A673 (cell line): ENCODE measurements at places on chromosomes 6 and 20. TPM values are rescaled to one million over a fixed set of nuclear protein-coding genes. Genes with fewer than 3 reads are reported as not detected.
A peak's percentile ranks its signal among the peaks of the same experiment; 100 is the strongest.

The PROKR2 gene
- total RNA-seq, result not detected in 2 replicates

The DNAH8 gene
- total RNA-seq, result not detected in 2 replicates

The SUN5 gene
- not detected in 2 replicates for total RNA-seq

The AVP gene
- not detected in 2 replicates for total RNA-seq

The NKAIN4 gene
- total RNA-seq, result not detected in 2 replicates

The RNF182 gene
- 20.7 and 20.8 TPM in 2 replicates for total RNA-seq

The PEX3 gene
- 15.5 and 19.0 TPM in 2 replicates for total RNA-seq

The GLP1R gene
- total RNA-seq, result not detected in 2 replicates

- no peak for DNase-seq
- H3K27ac ChIP-seq, result no peak overlapping the region
- no peaks in the 10 kb centered on the region for H3K4me1 ChIP-seq
- H3K4me3 ChIP-seq, result no peak overlapping the region
- H3K36me3 ChIP-seq, result no peaks in the 10 kb centered on the region
These were observed 11.1 kb downstream of the SAMD3 start for GRCh38 chr6:130211691-130212090.

DNA sequence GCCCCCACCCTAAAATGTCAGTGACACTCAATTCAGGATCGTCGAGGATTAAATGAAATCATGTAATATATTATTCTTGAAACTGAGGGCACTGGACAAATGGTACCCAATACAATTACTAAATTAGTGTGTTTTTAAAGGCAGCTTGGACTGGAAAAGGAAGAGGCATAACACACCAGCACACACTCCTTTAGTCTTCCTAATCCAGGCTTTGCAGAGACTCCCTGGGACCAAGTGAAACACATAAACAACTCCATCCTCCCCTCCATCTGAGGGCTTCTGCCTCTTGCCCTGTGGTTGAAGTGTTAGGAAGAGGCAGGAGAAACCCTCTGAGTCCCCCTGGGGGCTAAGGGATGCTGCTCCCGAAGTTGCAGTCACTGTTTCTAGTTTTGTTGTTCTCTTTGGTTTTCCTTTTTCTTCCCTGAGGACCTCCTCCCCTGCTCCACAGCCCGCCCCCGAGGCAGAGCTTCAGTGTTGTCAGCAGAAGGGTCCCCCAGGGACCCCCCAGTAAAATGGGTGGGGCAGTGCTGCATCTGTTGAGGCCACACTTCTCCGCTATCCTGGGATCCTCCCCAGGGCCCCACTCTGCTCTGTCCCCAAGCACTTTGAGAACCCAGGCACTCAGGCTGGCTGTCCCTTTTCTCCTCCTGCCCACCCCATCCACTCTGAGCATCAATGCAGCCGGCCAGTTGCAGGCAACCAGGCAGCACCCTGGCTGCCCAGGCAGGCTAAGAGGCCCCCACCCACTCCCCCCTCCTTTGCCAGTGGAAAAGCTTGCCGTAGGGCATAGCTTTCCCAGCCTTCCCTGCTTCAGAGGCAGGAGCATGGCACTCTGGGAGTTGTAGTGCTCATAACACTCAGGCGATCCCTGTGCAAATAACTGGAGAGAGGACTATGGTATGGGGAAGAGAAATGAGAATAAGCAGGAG, 5.9 kb downstream of the TMEM63B start:
- peak overlapping the region; percentile 9 for H3K4me3 ChIP-seq
- H3K27ac ChIP-seq, result peak overlapping the region; percentile 75
- no peaks in the 10 kb centered on the region for H3K27me3 ChIP-seq

DNA sequence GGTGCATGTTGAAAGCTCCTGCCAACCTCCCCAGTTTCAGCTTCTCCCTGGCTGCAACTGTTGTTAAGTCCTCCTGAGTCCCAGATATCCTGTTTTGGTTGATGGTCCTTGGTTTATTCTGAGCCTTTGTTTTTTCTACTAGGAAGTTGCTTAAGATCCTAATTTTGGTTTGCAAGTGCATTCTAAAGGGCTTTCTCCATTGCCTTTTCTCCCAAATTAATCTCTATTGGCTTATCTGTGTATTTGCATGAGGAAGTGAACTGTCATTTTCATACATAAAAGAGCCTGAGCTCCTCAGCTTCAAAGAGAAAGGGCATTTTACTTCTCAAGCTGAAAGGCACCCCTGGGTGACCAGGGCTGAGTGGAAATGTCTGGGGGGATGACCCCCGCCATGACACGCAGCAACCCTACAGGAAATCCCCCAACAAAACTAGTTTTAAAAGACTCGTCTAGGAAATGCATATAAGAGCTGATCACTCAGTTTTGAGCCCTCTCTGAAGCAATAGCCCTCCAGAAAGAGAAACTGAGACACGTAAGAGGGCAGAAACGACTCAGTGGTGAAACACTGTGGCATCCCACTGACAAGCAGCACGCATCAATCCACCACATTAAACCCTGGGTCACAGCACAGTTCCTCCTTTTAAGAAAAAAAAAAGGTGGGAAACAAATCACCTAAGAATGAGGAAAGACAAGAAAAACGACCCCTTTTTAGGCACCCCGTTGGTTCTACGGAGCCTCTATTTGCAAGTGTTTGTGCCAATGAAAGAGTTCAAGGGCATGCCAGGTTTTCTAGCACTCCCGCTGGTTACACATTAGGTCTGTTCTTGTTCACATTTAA, 140.9 kb downstream of the THBS2 start:
- no peak overlapping the region for H3K27ac ChIP-seq
- H3K4me3 ChIP-seq, result no peak overlapping the region
- H3K27me3 ChIP-seq, result no peaks in the 10 kb centered on the region
- H3K36me3 ChIP-seq, result no peaks in the 10 kb centered on the region

GRCh38 chr6:34412643-34413214, 13.1 kb downstream of the RPS10 start:
- H3K27ac ChIP-seq, result no peak overlapping the region
- DNase-seq, result no peak
- H3K36me3 ChIP-seq, result peaks cover 27% of the 10 kb centered on the region
- H3K27me3 ChIP-seq, result no peaks in the 10 kb centered on the region

DNA sequence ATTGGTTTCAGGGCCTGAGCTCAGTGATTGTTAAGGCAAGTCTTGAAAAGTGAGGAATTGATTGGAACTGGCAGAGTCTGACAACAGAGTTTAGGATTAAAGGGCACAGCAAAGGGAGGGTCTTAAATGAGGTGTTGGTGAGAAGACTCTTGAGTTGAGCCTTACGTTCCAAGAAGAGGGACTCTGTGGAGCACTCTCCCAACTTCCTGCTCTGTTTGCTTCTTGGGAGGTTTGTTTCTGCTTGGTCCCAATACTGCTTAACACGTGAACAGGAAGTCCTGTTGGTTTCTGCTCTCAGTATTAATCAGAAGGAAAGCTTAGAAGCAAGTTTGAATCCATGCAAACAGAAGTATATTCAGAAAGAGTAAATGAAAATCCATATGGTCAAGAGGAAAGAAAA, 15.6 kb upstream of the SYNDIG1 start:
- no peaks in the 10 kb centered on the region for H3K4me1 ChIP-seq
- no peaks in the 10 kb centered on the region for H3K27me3 ChIP-seq
- no peak overlapping the region for H3K4me3 ChIP-seq
- H3K36me3 ChIP-seq, result no peaks in the 10 kb centered on the region

DNA sequence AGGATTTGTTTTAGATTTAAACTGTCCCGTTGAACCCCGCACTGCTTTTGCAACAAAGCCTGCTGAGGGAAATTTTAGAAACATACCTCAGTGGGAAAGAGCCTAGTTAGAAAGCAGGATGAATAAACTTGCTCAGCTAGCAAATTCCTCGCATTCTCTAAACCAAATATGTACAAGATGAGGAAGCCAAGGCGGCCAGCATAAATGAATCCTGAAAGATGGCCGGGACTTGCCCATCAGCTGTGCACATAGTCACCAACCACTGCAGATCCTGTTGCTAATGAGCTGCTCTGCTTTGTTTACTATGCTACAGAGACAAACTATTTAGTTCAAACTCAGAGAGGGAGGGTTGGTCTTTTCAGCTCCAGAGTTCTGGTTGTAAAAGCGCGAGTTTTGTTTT, 49.0 kb downstream of the TMEM170B start:
- peak; percentile 36 for DNase-seq
- no peaks in the 10 kb centered on the region for H3K36me3 ChIP-seq
- H3K4me1 ChIP-seq, result no peaks in the 10 kb centered on the region
- no peak overlapping the region for H3K27ac ChIP-seq

DNA sequence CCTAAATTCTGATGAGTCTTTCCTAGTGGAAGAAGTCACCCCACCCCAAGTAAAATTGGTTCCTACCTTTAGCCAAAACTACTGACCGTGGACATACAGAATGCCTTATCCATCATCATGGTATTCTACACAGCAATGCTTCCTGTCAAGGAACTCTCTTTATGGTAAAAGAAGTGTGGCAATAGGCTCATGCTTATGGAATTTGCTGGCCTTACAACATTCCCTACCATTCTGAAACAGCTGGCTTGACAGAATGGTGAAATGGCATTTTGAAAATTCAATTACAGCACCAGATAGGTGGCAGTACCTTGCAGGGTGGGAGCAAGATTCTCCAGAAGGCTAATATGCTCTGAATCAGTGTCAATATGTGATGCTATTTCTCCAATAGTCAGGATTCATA, 41.8 kb upstream of the BACH2 start:
- H3K27me3 ChIP-seq, result peaks cover 14% of the 10 kb centered on the region
- no peak overlapping the region for H3K4me3 ChIP-seq
- no peak overlapping the region for H3K27ac ChIP-seq
- H3K36me3 ChIP-seq, result no peaks in the 10 kb centered on the region

DNA sequence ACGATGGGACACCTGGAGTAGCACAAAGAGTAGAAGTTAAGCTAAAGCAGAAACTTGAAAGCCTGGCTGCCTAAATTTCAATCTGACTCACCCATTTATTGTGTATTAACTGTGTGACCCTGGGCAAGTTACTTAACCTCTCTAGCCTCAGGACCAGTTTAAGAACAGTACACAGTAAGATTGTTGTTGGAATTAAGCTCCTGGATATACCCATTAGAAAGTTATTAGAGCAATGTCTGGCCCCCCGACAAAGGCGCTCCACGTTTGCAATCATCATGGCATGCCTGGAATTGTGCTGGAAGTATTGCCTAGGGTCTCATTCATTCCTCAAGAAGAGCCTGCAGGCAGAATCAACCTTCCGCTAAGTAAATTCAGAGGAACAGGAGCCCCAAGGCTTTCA, 1.4 kb downstream of the SDC4 start:
- H3K4me1 ChIP-seq, result peaks cover 47% of the 10 kb centered on the region
- peak overlapping the region; percentile 65 for H3K4me3 ChIP-seq
- DNase-seq, result no peak
- no peak overlapping the region for H3K27ac ChIP-seq

DNA sequence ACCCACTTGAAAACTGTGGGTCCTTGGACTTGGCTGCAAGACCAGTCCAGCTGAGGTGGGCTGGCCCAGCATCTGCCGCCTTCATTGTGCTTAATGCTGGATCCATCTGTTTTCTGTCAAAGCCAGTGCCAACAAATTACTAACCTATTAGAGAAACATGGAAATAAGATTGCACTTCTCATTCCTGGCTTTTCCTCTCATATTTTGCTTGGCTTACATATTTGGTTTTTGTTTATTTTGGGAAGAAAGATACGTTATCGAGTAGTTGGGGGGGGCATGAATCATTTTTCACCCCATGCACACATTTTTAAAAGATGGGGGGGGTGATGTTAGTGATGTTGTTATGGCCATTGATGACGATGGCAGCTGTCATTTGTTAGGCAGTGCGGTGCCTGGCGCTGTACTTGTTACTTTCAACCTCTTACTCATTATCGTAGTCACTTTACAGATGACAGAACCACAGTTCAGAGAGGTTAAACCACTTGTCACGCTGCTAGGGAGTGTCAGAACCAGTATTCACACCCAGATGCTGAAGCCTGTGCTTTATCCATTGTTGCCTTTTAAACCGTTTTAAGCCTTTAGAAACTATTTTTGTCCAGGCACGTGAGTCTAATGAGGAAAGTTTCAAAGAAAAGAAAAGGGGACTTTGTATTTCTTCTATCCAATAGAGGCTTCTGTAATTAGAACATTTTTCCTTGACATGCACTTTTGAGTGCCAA, 180.0 kb downstream of the TMEM242 start:
- H3K4me1 ChIP-seq, result peaks cover 42% of the 10 kb centered on the region
- H3K27me3 ChIP-seq, result no peaks in the 10 kb centered on the region
- no peak overlapping the region for H3K27ac ChIP-seq
- H3K4me3 ChIP-seq, result no peak overlapping the region
- peaks cover 6% of the 10 kb centered on the region for H3K36me3 ChIP-seq

GRCh38 chr6:65501045-65501444, 206.0 kb downstream of the EYS start:
- no peaks in the 10 kb centered on the region for H3K4me1 ChIP-seq
- no peak for DNase-seq
- no peak overlapping the region for H3K4me3 ChIP-seq
- H3K27me3 ChIP-seq, result no peaks in the 10 kb centered on the region
- H3K27ac ChIP-seq, result no peak overlapping the region

DNA sequence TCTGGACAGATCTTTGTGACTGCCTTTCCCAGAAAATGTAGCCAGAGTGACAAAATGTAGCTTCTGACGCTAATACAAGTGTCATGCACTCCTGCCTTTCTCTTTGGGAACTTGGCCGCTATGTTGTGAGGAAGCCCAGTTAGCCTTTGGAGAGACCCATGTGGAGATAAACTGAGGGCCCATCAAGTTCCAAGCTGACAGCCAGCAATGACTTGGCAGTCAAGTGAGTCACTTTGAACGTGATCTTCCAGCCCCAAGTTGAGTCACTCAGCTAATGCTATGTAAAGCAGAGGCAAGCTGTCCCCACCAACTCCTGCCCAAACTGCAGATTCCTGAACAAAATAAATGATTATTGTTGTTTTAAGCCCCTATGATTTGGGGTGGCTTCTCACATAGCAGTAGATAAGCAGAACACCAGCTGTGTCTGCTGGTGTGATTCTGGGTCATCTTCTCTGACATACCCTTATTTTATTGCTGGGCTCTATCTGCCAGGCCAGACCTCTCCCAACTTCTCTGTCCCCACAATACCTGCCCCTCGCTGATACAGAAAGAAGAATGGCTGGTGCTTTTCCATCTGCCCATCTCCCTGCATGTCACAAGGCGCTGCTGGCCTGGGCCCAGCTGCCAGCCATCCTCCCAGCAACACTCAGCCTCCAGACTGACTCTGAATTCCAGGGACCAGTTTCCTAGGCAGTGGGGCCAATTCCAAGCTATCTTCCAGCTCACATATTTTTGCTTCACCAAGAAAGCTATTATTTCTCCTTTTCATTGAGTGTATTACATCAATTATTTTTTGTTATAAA, 274.8 kb downstream of the LRFN2 start:
- H3K27me3 ChIP-seq, result no peaks in the 10 kb centered on the region
- no peak overlapping the region for H3K4me3 ChIP-seq
- H3K4me1 ChIP-seq, result no peaks in the 10 kb centered on the region
- H3K36me3 ChIP-seq, result no peaks in the 10 kb centered on the region
- H3K27ac ChIP-seq, result no peak overlapping the region

DNA sequence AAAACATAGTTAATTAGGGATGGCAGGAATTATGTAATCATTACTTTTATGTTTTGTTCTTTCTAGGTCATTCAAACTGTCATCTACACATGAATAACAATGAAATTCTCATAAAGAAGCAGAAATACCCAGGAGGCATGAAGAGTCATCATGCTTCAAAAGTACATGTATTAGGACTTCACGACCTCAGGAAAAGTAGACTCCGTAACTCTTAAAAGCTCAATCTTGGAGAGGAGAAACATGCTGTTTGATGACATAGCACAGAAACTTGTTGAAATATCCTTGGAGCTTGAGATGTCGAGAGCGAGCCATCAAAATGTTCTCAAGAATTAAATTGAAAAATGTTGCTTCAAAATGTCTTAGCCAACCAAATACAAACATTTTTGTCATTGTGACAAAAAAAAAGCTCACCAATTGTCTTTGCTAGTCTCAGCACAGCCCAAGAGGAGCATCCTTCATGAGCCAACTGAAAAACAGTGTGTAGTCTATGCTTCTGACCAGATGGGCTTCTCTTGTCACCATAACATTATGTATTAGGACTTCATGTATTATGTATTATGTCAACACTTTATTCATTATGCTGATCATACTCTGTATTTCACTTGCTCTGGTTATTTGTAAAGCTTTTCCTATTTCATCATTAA, 28.2 kb upstream of the ANKEF1 start:
- H3K27ac ChIP-seq, result no peak overlapping the region
- H3K36me3 ChIP-seq, result no peaks in the 10 kb centered on the region
- no peak for DNase-seq
- no peaks in the 10 kb centered on the region for H3K4me1 ChIP-seq
